ENCODE measurements at places on chromosomes 16 and 17. TPM values are rescaled to one million over a fixed set of nuclear protein-coding genes. Genes with fewer than 3 reads are reported as not detected.
A peak's percentile ranks its signal among the peaks of the same experiment; 100 is the strongest.

DNA sequence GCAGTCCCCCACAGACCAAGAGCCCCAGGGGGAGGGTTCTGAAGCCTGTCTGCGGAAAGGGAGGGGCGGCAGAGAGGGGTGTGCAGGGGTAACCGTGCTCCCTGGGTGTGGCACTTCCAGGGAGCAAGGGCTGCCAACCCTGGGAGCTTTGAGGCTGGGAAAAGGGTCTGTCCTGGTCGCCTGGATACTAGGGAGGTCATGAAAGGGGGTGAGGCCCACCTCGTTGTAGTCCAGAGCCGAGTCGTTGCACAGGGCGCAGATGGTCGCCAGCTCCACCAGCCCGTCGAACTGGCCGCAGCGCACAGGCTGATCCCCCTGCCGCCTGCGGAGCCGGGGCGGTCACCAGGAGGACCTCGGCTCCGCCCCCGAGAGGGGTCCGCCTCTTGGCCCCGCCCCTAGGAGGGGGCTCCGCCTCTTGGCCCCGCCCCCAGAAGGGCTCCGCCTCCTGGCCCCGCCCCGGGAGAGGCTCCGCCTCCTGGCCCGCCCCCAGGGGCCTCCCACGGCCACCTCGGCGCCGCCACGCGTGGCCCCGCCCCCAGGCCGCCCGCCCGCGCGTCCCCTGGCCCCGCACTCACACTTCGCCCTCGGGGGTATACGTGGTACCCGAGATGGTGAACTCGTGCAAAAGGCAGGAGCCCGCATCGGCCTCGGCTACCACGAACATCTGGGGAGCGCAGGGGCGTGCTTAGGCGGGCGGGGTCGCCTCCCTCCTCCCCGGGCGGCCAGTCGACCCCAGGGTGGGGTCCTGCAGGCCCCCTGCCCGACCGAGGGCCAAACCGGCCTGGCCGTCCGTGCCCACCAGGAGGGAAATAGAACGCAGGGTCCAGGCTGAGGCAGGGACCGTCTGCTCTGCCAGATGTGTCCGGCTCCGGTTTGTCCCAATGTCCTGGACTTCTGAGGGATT lies 19.5 kb downstream of the ATP2A3 start:
- DNase-seq: peak; percentile 77

Gene CDRT15
- not detected for total RNA-seq

DNA sequence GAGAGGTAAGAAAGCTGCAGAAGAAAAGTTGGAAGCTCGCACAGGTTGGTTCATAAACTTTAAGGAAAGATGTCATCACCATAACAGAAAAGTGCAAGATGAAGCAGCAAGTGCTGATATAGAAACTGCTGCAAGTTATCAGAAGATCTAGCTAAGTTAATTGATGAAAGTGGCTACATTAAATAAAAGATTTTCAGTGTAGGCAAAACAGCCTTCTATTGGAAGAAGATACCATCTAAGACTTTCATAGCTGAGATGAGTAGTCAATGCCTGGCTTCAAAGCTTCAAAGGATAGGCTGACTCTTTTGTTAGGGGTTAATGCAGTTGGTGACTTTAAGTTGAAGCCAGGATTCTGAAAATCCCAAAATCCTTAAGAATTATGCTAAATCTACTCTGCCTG lies 24.0 kb downstream of the CYLD start:
- no peak for DNase-seq

Gene KCNJ12
- 9.1 TPM for total RNA-seq

DNA sequence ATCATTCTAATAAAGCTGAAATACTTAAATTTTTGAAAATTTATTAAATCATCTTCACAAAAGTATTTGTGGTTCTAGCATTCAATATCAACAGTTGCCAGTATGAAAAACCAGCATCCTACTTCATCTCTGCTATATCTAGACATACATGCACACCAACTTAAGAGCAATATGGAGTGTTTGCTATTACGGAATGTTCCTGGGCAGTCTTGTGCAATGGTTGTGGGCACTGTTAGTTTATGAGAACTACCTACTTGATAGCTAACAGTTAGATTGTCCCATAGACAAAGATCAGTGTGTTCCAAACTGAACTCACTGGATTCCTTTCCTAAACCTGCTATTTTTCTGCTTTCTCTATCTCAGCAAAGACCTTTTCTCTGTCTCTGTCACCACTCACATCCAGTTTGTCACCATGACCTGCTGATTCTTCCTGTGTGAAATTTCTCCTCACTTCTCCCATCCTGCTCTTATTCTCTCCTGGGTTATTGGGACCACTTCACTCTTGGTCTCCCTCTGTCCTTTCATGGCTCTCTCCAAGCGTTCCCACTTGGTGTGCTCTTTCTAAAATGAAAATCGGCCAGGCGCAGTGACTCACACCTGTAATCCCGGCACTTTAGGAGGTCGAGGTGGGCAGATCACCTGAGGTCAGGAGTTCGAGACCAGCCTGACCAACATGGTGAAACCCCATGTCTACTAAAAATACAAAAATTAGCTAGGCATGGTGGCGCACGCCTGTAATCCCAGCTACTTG lies 27.7 kb downstream of the CNTROB start:
- no peak for DNase-seq

Gene MYH11
- total RNA-seq: 9.4 TPM

Gene TBX2
- 9.2 TPM for total RNA-seq

- DNase-seq: peak; percentile 3
Observed at GRCh38 chr17:44216694-44217093, 2.8 kb downstream of the UBTF start.

Gene PERCC1
- total RNA-seq: 0.13 TPM

DNA sequence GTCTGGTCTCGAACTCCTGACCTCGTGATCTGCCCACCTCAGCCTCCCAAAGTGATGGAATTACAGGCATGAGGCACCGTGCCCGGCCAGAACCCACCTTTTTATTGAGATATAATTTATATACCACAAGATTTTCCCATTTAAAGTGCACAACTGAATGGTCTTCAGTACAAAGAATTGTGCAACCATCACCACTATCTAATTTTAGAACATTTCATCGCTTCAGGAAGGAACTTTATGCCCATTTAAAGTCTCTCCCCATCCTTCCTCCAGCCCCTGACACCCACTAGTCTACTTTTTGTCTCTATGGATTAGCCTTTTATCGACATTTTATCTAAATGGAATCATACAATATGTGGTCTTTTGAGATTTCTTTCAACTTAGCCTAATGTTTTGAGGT lies 25.4 kb upstream of the HELZ start:
- no peak for DNase-seq

DNA sequence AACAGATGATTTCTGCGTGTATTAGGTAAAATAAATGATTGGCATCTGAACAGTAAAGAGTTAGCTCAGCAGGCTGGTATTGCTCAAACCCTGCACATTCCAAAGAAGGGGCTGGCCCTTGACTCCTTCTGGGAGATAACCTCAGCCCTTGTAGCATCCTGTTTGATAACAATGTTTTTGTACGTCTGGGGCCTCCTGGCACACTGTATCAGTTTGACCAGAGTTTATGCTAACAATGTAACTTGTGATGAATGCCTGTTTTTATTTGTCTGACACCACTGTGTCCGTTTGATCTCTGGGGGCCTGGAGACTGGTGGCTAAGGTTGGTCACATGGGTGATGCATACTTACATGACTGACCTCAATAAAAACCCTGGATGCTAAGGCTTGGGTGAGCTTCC lies 43.8 kb upstream of the NDRG4 start:
- no peak for DNase-seq

Gene CFAP97D1
- total RNA-seq: under 0.01 TPM

DNA sequence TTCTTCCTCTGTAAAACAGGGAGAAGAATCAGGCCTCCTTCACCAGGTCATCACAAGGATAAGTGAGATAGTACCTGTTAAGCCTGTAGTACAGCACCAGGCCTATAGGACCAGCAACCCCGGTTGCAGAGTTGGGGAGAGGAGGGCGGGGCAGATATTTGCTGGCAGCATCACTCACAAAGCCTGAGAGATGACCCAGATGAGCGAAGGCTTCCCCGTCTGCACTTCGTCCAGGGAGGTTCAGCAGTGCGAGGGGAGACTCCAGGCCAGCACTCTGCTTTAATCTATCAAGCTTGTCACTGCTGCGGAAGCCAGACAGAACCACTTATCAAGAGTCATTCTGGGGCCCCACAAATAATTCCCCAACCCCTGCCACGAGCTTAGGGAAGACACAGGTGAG lies 15.8 kb upstream of the RBBP6 start:
- no peak for DNase-seq

DNA sequence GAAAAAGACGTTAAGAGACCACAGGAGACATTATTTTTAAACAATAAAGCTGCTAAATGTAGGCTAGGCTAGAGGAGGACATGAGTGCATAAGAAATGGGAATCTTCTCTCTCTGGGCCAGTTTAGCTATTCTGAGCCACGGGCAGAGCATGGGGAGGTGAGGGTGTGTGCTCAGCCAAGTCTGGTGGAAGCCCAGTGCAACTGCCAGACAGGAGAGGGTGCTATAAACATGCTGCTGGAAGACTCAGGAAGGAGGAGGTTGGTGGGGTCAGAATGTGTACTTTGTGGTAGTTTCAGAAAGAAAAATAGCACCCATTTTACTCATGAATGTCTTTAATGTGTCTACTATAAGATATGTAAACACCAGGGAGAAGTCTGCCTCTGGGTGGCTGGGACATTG lies 5.9 kb upstream of the SDK2 start:
- DNase-seq: no peak

DNA sequence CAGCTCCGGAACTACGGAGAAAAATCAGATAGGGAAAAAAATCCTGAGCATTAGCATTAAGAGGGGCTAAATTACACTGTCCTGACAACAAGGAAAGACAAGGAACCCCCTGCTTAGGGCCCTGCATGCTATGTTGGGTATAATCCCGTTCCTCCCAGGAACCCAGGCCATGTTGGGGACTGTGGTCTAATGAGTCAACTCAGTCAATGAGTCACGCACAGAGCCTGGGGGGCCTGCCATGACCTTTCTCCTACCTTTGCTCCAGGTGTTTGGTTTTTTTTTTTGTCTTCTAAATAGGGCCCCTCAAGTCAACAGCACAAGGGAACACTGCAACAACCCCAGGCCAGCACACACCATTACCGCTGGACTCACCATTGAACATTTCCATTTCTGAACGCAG lies 8.9 kb upstream of the ZNF200 start:
- DNase-seq: no peak

GRCh38 chr17:7654832-7655540 lies 4.3 kb downstream of the ATP1B2 start:
- no peak for DNase-seq

DNA sequence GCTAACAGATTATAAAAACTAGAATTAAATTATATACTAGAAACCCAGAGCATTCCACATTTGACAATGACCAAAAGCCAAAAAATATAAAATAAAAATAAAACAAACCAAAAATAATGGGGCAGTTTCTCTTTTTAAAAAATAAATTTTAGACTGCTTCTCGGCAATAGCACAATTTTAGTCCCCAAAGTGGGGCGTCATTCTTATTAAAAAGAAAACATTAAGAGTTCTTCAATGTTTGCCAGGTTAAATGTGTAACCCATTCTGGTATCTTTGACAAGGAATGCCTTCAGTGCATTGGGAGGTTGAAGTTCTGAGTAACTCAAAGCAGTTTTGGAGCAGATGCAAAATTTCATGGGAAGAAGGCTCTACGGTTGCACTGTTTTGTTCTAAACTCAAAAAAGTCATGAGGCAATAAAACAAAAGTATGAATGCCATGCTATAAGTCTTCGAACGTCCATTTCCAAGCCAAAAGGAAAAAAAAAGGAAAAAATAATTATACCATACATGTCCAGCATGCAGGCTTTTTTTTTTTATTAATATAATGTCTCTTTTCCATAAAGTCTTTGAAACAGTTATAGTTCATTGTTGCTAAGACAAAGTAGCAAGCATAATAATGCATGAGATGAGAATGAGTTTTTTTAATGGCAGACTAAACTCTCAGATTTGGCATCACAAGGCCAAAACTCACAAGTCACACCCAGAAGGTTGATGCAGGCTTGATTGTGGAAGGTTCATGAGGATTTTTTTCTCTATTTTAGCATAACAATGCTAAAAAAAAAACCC lies 3.1 kb downstream of the MAF start:
- peak; percentile 76 for DNase-seq

DNA sequence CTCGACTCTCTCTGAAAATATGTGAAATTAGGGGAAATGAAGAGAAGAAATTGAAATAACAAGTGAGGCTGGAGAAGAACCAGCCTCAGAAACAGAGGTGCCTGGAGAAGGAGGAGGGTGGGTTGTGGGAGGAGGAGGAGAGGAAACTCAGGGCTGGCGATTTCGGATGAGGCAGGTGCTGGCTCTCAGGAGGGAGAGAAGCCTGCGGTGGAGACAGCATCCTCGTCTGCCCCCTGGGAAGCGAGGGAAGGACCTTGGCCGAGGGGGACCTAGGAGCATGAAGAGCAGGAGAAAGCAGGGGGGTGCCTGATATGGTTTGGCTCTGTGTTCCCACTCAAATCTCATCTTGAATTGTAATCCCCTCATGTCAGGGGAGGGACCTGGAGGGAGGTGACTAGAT lies 264.7 kb upstream of the TNRC6C start:
- DNase-seq: no peak

GRCh38 chr16:89161763-89162713 lies 9.5 kb upstream of the CDH15 start:
- DNase-seq: no peak

- DNase-seq: no peak
Observed at GRCh38 chr16:81505011-81505661, 60.5 kb downstream of the CMIP start.

DNA sequence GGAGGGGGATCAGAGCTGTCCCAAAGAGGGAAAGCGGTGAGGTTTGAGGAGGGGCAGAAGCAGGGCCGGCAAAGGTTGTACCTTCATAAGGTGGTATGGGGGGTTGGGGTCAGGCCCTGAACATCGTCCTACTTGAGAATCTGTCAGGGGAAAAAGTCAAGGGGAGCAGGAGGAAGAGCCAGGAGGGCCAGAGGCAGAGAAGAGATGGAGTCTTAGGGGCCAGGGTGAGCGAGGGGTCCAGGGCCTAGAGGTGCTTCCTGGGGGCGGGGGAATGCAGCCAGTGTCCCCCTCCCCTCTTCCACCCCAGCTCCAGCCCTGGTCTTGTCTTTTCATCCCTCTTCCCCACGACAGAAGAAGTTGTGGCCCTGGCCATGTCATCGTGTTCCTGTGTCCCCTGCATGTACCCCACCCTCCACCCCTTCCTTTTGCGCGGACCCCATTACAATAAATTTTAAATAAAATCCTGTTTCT lies 1.3 kb upstream of the PRRT2 start:
- DNase-seq: no peak

- DNase-seq: no peak
Observed at GRCh38 chr16:67342616-67343015, 16.0 kb downstream of the LRRC36 start.

DNA sequence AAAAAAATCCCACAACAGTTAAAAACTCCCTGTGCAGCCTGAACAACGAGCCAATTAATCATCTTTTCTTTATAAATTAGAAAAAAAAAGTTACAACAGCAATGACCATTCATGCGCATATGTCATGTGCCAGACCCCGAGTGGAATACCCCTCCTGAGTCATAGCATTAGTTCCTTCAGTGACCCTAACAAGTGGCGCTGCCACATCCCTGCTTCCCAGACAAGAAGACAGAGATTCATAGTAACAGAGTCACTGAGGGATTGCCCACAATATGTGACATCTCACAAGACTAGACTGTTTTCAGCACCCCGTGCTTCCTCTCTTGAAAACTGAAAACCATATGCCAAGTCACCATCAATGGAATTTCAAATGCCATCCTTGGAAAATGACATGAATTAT lies 7.9 kb downstream of the UMOD start:
- no peak for DNase-seq
